ENCODE measurements at places on chromosomes 6 and 20.

- no peak overlapping the region for H3K4me3 ChIP-seq
- DNase-seq, result no peak
- H3K27me3 ChIP-seq, result no peaks in the 10 kb centered on the region
- no peak overlapping the region for H3K27ac ChIP-seq
- no peaks in the 10 kb centered on the region for H3K4me1 ChIP-seq
These were observed 61.6 kb downstream of the RIPOR2 start for GRCh38 chr6:24874128-24874527.

- peak; percentile 100 for DNase-seq
- H3K27ac ChIP-seq, result peak within 1 kb of the TSS; percentile 98
- peak within 1 kb of the TSS; percentile 88 for H3K4me3 ChIP-seq
- no peaks in the 10 kb centered on the region for H3K36me3 ChIP-seq
These were observed at the start of gene NFYA for GRCh38 chr6:41072836-41073202. NFYA (plus strand) TSS chr6:41072974; CDS start chr6:41079090, 6,116 bp downstream.

GRCh38 chr6:14721103-14721758 lies 524.6 kb upstream of the JARID2 start:
- no peaks in the 10 kb centered on the region for H3K27me3 ChIP-seq
- no peak for DNase-seq
- no peak overlapping the region for H3K4me3 ChIP-seq
- peaks cover 19% of the 10 kb centered on the region for H3K4me1 ChIP-seq

- H3K4me3 ChIP-seq, result no peak overlapping the region
- H3K36me3 ChIP-seq, result no peaks in the 10 kb centered on the region
- DNase-seq, result no peak
- no peaks in the 10 kb centered on the region for H3K4me1 ChIP-seq
- no peak overlapping the region for H3K27ac ChIP-seq
- no peaks in the 10 kb centered on the region for H3K27me3 ChIP-seq
These were observed 17.2 kb upstream of the WFDC10A start for GRCh38 chr20:45612314-45612713.

DNA sequence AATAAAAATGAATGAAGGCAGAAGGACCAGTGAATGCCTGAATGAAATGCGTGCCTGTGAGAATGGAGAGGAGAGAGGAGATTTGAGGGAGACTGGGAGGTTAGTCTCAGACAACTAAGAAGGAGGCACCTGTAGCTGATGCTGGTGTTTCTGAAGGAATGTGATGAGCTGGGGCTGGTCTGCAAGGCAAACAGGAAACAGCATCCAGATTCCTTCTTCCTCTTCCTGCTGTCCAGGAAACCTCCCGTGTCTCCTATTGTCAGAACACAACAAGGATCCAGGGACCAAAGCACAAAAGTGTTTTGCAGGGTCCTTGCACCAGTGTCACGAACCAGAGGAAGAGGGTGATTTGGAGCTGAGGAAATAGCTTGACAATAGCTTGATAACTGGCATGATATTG lies 50.4 kb upstream of the TAB2 start:
- no peak overlapping the region for H3K27ac ChIP-seq
- H3K36me3 ChIP-seq, result no peaks in the 10 kb centered on the region
- H3K4me1 ChIP-seq, result no peaks in the 10 kb centered on the region
- no peak overlapping the region for H3K4me3 ChIP-seq
- no peaks in the 10 kb centered on the region for H3K27me3 ChIP-seq
- DNase-seq, result no peak

GRCh38 chr6:40322336-40322735 lies 264.8 kb downstream of the LRFN2 start:
- no peaks in the 10 kb centered on the region for H3K27me3 ChIP-seq
- H3K27ac ChIP-seq, result no peak overlapping the region
- peaks cover 11% of the 10 kb centered on the region for H3K4me1 ChIP-seq
- no peak overlapping the region for H3K4me3 ChIP-seq
- H3K36me3 ChIP-seq, result no peaks in the 10 kb centered on the region

DNA sequence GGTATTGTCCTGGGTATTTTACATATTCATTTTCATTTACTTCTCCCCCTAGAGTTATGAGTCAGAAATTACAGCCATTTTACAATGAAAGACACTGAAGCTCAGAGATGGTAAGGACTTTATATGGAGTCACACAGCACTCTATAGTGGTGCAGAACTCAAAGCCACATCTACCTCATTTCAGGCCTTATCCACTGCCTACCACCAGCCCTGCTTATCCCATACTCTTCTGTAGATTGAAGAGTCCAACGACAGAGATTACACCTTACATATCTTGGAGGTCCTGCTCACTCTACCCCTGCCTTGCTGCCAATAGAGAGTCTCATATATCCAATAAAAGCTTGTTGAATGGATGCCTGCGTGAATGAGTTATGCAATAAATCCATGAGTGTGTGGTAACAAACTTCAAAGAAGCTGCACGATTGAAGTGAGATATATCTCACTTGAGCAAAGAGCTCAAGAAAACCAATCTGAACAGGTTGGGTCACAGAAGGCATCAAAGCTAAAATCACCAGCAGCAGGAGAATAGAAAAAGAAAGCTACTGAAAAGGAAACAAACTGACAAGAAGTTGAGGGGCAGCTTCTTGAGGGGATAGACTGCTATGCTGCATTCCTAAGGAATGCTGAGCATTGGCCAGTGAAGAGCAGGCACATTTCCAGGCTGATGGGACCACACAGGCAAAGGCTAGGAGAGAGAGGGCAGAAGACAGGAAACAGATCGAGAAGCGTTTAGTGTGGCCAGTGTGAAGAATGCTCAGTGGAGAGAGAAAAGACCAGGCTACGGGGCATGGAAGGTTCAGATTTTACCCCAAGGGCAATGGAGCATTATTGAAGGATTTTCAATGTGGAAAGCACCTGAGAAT lies 585.6 kb downstream of the DHX35 start:
- no peaks in the 10 kb centered on the region for H3K36me3 ChIP-seq
- H3K4me1 ChIP-seq, result no peaks in the 10 kb centered on the region
- no peak overlapping the region for H3K4me3 ChIP-seq
- no peak overlapping the region for H3K27ac ChIP-seq
- no peaks in the 10 kb centered on the region for H3K27me3 ChIP-seq
- no peak for DNase-seq

DNA sequence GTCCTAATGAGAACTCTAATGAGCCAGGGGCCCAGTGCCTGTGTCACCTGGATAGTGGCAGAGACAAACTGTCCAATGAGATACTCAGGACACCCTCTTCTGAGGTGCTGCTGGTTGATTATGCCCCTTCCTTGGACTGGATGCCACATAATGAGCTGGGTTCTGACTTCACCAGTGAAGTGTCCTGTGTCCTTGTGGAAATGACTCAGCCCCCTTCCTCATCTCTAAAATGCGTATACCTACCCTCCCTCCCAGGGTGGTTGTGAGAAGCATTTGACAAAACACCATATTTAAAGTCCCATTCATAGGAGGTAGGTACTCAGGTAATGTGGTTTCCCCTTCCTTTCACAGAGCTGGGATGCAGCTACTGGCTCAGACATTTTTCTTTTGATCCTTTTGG lies 28.4 kb upstream of the RNF24 start:
- H3K4me1 ChIP-seq, result no peaks in the 10 kb centered on the region
- H3K27me3 ChIP-seq, result no peaks in the 10 kb centered on the region

- H3K4me3 ChIP-seq, result no peak overlapping the region
- no peak overlapping the region for H3K27ac ChIP-seq
- H3K36me3 ChIP-seq, result no peaks in the 10 kb centered on the region
- H3K27me3 ChIP-seq, result no peaks in the 10 kb centered on the region
- no peak for DNase-seq
These were observed 210.6 kb upstream of the CDH4 start for GRCh38 chr20:61041481-61041880.

DNA sequence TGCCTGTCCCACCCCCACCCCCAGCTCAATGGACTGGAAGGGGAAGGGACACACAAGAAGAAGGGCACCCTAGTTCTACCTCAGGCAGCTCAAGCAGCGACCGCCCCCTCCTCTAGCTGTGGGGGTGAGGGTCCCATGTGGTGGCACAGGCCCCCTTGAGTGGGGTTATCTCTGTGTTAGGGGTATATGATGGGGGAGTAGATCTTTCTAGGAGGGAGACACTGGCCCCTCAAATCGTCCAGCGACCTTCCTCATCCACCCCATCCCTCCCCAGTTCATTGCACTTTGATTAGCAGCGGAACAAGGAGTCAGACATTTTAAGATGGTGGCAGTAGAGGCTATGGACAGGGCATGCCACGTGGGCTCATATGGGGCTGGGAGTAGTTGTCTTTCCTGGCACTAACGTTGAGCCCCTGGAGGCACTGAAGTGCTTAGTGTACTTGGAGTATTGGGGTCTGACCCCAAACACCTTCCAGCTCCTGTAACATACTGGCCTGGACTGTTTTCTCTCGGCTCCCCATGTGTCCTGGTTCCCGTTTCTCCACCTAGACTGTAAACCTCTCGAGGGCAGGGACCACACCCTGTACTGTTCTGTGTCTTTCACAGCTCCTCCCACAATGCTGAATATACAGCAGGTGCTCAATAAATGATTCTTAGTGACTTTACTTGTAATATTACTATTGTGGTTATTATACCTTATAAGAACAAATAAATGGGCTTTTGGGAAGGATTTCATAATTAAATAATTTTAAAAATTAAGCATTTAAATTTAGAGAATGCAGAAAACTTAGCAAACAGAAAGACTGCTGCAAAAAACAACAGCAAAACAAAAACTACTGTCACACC lies 8.4 kb downstream of the CDKN1A start:
- H3K4me1 ChIP-seq, result peaks cover 23% of the 10 kb centered on the region
- no peak overlapping the region for H3K4me3 ChIP-seq
- H3K36me3 ChIP-seq, result peaks cover 32% of the 10 kb centered on the region
- no peaks in the 10 kb centered on the region for H3K27me3 ChIP-seq

GRCh38 chr6:166626177-166627032 lies 646 bp downstream of the RPS6KA2 start:
- DNase-seq, result peak; percentile 48
- H3K4me3 ChIP-seq, result peak overlapping the region; percentile 92
- H3K4me1 ChIP-seq, result peaks cover 2% of the 10 kb centered on the region

DNA sequence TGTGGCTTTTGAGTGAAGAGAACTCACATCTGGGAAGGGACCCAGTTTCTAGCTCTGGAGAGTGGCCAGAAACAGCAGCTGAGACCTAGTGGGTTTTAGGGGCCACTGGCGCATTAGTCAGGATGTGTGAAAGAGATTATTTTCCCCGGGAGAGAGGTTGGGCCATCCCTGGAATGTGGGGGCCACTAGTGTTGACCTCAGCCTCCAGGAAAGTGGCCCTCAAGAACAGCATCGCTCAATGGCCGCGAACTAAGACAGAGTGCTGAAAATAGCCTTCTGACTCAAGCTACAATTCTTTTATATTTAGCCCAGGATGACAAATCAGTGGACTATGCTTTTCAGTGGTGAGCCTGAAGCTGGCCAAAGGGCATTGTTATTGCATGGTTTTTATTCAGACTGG lies 210.4 kb upstream of the RNF24 start:
- H3K27me3 ChIP-seq, result no peaks in the 10 kb centered on the region
- H3K4me3 ChIP-seq, result no peak overlapping the region
- no peaks in the 10 kb centered on the region for H3K4me1 ChIP-seq
- no peaks in the 10 kb centered on the region for H3K36me3 ChIP-seq

DNA sequence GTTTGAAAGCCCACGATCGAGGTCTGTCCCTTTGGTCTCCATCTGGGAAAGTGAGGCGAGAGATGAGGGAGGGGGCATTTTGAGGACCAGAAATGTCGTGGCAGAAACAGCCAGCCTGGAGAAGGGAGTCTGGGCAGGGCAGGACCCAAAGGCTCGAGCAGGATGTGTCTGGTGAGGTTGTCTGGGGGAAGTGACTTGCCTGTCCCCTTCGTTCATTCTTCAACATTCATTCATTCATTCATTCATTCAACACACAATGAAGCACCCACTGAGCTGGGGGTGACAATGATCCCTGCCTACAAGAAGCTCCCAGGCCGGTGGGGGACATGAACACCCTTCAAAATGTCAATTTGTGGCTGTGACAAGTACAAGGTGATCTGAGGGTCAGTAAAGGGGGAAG lies 80.5 kb downstream of the CEBPB start:
- H3K27me3 ChIP-seq, result no peaks in the 10 kb centered on the region
- peaks cover 16% of the 10 kb centered on the region for H3K4me1 ChIP-seq

DNA sequence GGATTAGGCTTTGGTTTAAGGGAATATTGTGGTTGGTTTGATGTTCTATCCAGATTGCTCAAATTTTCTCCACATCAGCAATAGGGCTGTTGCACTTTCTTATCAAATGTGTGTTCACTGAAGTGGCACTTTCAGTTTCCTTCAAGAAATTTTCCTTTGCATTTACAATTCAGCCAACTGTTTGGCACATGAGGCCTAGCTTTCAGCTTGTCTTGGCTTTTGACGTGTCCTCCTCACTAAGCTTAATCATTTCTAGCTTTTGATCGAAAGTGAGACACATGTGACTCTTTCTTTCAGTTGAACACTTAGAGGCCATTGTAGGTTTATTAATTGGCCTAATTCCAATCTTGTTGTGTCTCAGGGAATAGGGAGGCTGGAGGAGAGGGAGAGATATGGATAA lies 104.8 kb downstream of the FLRT3 start:
- no peaks in the 10 kb centered on the region for H3K36me3 ChIP-seq
- no peak overlapping the region for H3K4me3 ChIP-seq
- no peaks in the 10 kb centered on the region for H3K4me1 ChIP-seq
- H3K27ac ChIP-seq, result no peak overlapping the region
- DNase-seq, result no peak

GRCh38 chr6:129281168-129281796 lies 398.3 kb downstream of the LAMA2 start:
- H3K36me3 ChIP-seq, result no peaks in the 10 kb centered on the region
- no peak overlapping the region for H3K4me3 ChIP-seq
- no peak overlapping the region for H3K27ac ChIP-seq
- no peaks in the 10 kb centered on the region for H3K27me3 ChIP-seq

DNA sequence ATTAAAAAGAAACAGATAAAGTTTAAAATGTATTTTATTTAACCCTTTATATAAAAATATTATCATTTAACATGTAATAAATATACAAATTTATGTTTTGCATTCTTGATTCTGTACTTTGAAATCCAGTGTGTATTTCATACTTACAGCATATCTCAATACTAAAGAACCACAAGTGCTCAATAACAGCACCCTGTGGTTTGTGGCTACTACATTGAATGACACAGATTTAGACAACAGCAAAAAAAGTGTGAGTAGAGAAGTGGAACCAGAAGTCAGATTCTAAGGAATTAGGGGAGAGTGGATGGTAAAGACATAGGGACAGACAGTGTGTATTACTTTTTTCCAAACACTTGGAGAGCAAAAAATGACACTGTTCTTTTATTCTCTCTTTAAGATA lies 524.5 kb downstream of the BMP2 start:
- H3K27me3 ChIP-seq, result no peaks in the 10 kb centered on the region
- H3K27ac ChIP-seq, result no peak overlapping the region
- H3K4me1 ChIP-seq, result no peaks in the 10 kb centered on the region

- DNase-seq, result peak; percentile 48
- no peaks in the 10 kb centered on the region for H3K4me1 ChIP-seq
- H3K27ac ChIP-seq, result peak overlapping the region; percentile 97
These were observed 99.9 kb downstream of the ALDH8A1 start for GRCh38 chr6:134849920-134850447.
